ENCODE measurements at places on chromosomes 5 and 9.
A peak's percentile ranks its signal among the peaks of the same experiment; 100 is the strongest.

- no peak for DNase-seq
Observed at GRCh38 chr9:135035781-135036760, 51.4 kb upstream of the OLFM1 start.

- no peak for DNase-seq
Observed at GRCh38 chr5:66122379-66123034, 21.6 kb upstream of the SREK1 start.

DNA sequence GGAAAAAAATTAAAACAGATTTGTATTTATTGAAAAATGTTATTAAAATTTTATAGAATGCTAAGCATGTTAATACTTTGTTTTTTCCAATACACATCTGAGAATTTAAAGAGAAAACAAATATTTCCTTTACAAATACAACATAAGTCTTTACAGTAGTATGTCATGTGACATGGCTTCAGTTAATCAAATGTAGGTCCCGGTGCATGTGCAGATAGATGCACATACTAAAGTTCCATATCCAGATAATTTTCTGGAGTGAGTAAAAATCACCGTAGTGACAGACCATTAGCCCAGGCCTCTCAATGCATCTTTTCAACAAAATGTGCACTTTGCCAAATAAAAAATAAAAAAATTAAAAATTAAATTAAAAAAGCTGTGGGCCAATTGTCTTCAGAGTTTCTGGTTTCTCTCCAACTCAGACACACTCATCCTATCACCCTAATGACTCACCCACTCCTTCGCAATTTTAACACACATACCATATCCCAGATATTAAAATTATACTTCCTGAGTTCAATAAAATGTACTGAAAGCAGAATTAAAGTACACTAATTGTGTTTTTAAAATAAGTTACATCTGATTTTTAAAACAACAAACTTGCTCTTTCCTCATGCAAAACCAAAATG is 508.1 kb downstream of the NR2F1-AS1 start:
- no peak for DNase-seq

DNA sequence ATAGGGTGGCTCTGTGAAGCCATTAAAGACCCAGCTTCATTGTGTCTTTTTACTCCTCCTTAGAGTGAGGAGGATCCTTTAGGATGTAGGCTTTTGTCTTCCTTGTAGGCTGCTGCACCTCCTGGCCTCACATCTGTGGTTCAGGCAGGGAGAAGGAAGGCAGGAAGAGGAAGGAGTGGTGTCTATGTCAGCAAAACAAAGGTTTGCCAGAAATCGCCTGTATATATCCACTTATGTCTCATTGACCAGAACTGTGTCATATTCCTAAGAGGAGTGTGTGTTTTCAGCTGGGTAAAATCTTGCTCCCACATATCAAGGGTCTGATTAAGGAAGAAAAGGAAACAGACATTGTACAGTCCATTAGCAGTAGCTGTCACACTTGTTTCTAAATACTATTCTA is 213.8 kb downstream of the ARHGAP26 start:
- no peak for DNase-seq

GRCh38 chr9:131585375-131585774 is 40.1 kb downstream of the PRRT1B start:
- DNase-seq: no peak

DNA sequence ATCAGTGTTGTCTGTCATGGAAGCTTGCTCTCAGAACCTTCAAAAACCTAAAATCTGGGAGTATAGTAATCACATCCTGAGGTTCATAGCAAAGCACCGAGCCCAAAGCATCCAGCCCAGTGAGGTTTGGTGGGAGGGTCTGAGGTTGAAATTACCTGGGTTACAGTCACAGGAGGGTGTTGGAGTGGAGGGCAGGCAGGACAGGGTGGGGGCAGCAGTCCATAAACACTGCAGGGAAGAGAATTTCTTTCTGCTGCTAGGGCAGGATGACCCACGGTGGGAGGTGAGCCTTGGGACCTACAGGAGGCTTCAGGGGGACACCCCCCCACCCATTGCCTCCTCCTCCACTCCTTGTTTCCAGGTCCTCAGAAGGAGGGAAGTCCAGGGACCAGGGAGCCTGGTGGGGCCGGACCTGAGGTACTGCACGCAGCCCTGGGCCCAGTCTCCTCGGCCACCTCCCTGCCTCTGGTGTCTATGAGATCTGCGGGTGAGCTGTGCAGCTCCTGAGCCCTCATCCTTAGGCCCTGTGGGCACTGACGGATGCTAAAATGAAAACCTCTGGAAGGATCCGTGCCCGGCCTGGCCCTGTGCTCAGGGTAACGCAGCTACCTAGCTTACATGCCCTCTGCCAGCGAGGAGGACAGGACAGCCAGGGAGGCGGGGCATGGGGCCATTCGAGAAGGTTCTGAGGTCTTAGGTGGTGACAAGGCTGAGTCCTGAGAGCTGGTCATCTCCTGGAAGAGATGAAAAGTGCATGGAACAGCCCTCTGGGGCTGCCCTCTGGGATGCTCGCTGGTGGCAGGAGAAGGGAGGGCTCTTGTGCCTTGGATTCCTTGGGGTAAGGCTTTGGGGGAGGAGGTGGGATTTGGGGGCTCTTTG is 1.8 kb upstream of the ADCY2 start:
- DNase-seq: no peak

- peak; percentile 77 for DNase-seq
Observed at GRCh38 chr9:107422189-107423185, 67.1 kb downstream of the KLF4 start.

DNA sequence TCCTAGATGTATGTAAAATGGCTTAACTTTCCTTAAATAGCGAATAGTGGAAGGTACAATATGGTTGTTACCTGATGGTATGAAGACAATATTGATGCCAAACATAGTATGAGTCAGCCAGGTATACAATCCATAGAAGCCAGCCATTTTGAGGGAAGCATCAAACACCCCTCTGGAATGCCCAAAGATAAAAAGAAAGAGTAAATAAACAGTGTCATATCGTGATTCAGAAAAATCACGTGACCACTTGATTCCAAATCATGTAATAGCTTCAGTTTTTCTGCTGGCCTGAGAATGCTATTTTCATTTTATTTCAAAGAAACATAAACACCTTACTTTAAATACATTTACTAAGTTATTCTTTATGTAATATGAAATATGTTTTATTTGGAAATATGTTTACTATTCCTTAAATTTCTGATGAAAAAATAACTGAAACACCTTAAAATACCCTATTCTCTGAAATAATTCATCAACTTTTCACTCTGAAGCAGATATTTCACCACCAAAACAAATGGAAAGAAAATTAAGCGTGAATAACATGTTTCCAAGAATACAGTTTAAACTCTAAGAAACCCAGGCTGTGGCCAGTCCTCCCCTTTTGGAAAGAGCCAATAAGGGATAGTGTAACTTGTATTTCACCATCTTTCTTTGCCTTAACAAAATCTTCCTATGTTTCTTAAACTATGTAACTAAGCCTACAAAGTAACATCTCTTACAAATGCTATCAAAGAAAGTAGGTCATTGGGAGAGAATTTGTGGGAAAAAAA is 24.8 kb upstream of the CTNNAL1 start:
- no peak for DNase-seq

- peak; percentile 19 for DNase-seq
Observed at GRCh38 chr5:144710637-144711036, 540.0 kb downstream of the KCTD16 start.

DNA sequence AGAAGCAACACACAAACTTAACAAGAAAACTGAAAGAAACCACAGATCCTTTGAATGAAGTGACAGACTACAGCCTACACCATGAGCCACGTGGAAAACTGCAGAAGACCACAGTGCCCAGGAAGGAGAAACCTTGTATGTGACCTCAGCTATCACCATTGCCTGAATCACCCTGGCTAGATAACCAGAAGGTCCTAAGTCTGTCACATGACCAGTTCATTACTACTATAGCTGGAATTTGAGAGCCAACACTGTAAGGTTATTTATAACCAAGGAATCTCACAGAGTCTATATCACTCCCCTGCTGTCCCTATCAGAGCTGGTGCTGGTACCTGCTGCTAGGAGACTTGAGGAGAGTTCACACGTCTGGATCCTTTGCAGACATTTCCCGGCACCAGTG is 90.3 kb upstream of the FBXL17 start:
- no peak for DNase-seq

- DNase-seq: no peak
Observed at GRCh38 chr9:6495466-6495865, 82.5 kb downstream of the UHRF2 start.

DNA sequence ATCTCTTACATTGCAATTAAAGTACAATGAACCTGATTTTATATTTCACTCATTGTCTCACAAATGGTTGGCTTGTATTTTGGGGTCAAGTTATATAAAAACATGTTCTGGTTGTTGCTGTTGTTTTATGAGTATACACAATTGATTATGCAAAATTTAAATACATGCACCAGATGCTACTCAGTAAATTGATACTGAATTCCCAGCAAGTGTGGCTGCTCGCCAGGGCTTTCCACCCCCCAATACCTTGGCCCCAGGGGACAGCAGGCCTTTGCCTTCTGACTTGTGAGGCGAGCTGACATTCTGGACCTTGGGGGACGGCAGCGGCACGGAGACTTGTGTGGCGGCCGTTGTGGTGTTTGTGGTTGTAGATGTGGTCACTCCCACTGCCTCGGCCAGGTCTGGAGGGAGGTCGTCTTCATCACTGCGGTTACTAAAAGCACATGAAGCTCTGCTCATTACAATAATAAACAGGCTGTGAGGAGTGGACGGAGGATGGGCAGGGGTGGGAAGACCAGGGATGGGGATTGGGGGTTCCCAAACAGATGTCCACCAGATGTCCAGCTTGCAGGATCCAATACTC is 27.0 kb upstream of the FRRS1L start:
- no peak for DNase-seq
